ENCODE measurements at places on chromosomes 1 and 21. TPM values are rescaled to one million over a fixed set of nuclear protein-coding genes. Genes with fewer than 3 reads are reported as not detected.

ELOA gene
- total RNA-seq, result 34.1 TPM

DNA sequence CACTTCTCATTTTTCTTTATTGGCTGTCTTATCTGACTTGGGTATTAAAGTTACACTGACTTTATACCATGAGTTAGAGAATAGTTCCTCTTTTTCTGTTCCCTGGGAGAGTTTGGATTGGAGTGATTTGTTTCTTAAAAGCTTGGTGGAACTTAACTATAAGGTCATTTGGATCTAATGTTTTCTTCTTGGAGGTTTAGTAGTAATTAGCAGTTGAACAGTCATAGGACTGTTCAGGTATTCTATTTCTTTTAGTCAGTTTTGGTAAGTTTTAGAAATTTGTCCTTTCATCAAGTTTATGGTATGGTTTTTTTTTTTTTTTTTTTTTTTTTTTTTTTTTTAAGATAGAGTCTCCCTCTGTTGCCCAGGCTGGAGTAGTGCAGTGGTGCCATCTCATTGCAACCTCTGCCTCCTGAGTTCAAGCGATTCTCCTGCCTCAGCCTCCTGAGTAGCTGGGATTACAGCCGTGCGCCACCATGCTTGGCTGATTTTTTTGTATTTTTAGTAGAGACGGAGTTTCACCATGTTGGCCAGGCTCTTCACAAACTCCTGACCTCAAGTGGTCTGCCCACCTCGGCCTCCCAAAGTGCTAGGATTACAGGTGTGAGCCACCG, 6.3 kb downstream of the TTC3 start:
- DNase-seq, result no peak

DNA sequence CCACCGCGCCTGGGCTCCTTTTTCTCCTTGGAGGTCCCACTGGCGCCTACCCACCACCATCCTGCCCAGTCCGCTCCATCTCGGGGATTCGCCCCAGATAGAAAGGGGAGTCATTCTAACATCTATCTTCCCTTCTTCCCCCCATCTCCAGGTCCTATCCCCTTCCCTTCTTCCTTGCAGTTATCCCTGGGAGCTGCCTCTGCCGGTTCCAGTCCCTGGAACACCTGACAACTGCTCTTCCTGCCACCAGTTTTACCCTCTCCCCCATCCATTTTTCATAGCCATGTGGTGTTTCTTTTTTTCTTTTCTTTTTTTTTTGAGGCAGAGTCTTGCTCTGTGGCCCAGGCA, 12.0 kb upstream of the COL16A1 start:
- DNase-seq, result no peak

- no peak for DNase-seq
Measured at GRCh38 chr1:224259986-224260385, 70.0 kb downstream of the NVL start.

KPRP gene
- total RNA-seq, result not detected

DNA sequence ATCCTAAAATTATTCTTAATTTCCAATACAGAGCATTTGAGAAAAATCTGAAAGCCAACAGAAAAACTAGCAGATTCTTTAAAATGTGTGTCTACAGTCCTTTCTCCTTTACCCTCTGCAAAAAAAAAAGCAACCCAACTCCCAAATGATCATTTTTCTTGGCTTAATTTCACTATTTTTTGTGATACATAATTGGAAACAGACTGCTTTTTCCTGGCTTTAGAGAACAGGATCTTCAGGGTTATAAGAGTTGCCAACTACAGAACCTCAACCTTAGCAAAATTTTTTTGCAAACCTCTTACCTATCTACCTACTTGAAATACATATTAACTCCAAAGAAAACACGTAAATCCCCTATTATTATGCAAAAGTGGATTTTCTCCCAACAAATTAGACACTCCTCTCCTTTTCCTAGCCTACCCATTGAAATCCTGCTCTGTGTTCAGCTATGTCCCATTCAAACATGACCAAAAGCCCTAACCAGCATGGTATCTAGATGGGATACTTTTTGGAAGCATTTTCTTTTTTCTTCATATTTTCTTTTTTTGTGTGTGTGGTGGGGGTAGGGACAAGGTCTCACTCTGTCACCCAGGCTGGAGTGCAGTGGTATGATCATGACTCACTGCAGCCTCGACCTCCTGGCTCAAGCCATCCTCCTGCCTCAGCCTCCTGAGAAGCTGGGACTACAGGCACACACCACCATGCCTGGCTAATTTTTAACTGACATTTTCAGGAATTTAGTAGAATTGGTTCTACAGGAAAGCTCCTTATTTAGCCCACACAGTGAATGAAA, 9.0 kb downstream of the TGFBR3 start:
- DNase-seq, result peak; percentile 37

- no peak for DNase-seq
Measured at GRCh38 chr1:183792300-183792699, 12.6 kb upstream of the RGL1 start.

DNA sequence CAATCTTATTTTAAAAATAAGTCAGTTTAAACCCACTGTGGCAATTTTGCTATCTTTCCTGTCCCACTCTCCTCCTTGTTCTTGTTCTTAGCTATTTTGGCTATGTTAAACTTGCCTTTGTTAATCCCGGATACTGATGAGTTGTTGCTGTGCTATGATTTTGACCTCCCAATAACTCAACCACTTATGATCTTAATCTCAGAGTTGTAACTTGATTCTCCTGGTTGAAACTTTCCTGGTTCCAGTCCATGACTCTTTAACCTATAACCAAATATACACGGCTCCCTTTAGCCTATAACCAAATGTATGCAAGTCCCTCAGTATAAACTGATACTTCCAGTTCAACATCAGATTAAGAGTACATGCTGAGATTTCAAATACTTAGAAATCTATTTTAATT, 15.6 kb upstream of the ACADM start:
- DNase-seq, result no peak

GRCh38 chr1:183553764-183554163, 36.5 kb downstream of the NCF2 start:
- no peak for DNase-seq

GRCh38 chr1:225479996-225480720, 52.3 kb upstream of the LBR start:
- DNase-seq, result no peak

DNA sequence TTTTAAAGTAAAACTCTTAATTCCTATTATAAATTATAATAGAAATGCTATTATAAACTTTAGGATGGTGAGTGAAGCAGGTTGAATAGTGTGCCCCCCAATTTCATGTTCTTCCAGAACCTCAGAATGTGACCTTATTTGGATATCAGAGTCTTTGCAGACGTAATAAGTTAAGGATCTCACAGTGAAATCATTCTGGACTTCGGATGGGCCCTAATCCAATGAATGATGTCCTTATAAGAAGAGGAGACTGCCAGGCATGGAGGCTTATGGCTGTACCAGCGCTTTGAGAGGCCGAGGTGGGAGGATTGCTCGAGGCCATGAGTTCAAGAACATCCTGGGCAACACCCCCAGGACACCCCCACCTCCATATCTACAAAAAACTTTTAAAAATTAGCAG, 9.4 kb upstream of the MT1HL1 start:
- DNase-seq, result no peak

AMY1A gene
- total RNA-seq, result not detected

FMO1 gene
- not detected for total RNA-seq

DNA sequence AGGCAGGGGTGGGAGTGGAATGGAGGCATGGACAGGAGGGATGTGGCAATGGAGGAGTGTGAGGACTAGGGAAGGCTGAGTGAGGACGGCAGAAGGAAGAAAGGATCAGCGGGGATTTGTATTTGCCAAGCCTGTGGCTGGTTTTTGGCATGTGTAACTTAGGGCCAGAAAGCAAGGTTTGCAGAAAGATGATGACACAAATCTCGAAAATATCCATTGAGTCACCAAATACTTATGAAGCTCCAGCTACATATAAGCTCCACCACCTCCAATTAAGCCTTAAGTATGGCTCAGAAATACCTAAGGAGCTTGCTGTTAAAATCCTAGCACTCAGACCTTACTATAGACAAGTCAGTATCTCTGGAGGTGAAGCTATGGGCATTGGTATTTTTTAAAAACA, 90.1 kb downstream of the OMA1 start:
- no peak for DNase-seq

OR2T2 gene
- total RNA-seq, result not detected

ADORA1 gene
- total RNA-seq, result not detected

MNDA gene
- total RNA-seq, result not detected

PDC gene
- not detected for total RNA-seq

GRCh38 chr21:36791695-36792470, 93.0 kb downstream of the SIM2 start:
- DNase-seq, result no peak

- DNase-seq, result no peak
Measured at GRCh38 chr1:77459881-77460280, 178.1 kb downstream of the AK5 start.

TSTD1 gene
- total RNA-seq, result 46.3 TPM

KCNJ9 gene
- total RNA-seq, result 0.05 TPM

DNA sequence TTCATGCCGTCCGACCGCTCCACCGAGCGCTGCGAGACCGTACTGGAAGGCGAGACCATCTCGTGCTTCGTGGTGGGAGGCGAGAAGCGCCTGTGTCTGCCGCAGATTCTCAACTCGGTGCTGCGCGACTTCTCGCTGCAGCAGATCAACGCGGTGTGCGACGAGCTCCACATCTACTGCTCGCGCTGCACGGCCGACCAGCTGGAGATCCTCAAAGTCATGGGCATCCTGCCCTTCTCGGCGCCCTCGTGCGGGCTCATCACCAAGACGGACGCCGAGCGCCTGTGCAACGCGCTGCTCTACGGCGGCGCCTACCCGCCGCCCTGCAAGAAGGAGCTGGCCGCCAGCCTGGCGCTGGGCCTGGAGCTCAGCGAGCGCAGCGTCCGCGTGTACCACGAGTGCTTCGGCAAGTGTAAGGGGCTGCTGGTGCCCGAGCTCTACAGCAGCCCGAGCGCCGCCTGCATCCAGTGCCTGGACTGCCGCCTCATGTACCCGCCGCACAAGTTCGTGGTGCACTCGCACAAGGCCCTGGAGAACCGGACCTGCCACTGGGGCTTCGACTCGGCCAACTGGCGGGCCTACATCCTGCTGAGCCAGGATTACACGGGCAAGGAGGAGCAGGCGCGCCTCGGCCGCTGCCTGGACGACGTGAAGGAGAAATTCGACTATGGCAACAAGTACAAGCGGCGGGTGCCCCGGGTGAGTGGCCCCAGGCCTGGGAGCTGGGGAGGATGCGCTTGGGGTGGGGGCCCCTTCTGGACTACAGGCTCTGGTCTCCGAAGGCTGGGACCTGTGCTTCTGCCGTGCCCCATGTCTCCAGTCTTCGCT, 1.1 kb downstream of the SKI start:
- peak; percentile 70 for DNase-seq

HES5 gene
- not detected for total RNA-seq

YARS1 gene
- 388 TPM for total RNA-seq

BRINP2 gene
- total RNA-seq, result not detected

GRCh38 chr1:215900684-215901083, 333.6 kb downstream of the KCTD3 start:
- DNase-seq, result no peak

AMY1C gene
- not detected for total RNA-seq

DNA sequence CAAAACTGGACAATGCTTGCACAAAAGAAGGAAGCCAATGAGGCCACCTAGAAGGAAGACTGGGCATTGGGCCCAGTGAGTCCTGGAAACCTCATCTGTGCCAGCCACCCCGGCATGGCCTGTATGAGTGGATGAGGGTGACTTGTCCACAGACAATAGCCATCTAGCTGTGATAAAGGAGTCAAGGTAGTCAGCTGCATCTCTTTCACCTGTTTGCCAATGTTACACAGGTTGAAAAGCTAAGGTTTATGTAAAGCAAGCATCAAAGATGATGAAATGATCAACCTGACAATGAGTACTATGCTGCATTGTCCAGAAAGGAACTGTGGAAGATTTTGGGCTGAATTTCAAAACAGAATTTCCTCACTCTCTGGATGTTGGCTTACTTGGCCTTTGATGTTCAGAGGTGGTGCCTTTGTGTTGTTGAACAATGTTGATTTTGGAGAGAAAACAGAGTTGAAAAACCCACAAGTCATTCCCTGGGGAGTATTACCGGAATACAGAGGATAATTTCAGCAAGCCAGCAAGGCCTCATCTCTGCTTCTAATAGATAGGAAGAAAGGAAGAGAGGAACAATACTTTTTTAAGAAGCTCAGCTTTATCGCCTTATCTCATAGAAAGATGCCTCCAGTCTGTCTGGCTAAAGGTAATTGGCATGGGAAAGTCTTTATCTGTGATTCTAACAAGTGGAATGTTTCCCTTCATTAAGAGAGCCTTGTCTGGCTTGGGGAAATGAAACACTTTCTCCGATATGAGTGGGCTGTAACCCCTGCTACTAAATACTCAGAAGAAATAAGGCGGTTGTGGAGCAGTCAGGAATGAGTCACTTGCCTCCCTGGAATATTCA, 11.4 kb upstream of the SELE start:
- DNase-seq, result no peak

OR6N1 gene
- total RNA-seq, result not detected

SLC2A1 gene
- total RNA-seq, result 41.7 TPM

IL10RB gene
- total RNA-seq, result 44.0 TPM

FAM131C gene
- total RNA-seq, result 0.32 TPM

DNA sequence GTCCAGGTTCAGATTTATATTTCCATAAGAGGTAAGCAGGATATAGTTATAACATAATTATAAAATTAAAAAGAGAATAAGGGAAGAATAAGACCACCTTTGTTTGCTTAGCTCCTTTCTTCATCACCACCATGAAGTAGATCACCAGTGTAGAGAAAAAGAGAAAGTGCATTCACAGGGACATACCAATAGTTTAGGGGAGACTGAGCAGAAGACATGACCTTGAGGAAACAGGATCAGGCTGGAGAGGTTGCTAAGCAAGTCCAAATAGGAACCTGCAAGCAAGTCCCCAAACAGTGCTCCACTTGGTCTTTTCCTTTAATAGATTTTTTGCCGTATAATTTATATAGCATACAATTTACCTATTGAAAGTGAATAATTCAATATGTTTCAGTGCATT, 63.0 kb downstream of the KCNT2 start:
- no peak for DNase-seq

DNA sequence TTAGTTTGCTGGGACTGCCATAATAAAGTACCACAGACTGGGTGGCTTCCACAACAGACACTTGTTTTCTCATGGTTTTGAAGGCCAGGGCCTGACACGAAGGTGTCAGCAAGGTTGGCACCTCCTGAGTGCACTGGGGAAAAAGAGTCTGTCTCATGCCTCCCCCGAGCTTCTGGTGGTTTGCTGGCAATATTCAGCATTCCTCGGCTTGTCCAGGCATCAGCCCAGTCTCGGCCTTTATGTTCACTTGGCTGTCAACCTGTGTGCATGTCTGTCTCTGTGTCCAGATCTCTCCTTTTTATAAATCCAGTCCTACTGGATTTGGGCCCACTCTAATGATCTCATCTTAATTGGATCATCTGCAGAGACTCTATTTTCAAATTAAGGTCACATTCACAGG, 72.6 kb downstream of the DOP1B start:
- DNase-seq, result no peak

OLFML2B gene
- total RNA-seq, result not detected

DNA sequence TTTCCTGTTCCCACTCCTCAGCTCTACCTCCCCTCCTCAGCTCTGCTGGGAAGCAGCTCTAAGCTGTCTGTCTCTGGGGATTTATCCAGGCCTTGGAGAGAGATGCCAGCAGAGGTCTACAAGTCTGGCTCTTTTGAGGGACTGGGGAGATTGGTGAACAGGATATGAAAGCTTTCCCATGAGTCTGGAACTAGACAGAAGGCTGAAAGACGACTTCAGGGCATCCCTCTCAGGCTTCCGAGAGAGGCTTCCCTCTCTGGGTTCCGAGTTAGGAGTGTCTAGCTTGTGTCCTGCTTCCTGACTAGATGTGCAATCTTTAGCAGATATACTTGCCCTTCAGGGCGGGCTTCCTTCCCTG, 733 bp downstream of the TMEM35B start:
- no peak for DNase-seq

KLHDC8A gene
- not detected for total RNA-seq

GRCh38 chr1:167249702-167250101, 29.0 kb downstream of the POU2F1 start:
- DNase-seq, result peak; percentile 29

CTTNBP2NL gene
- 4.6 TPM for total RNA-seq
